ENCODE measurements at places on chromosomes 5 and 9.

DNA sequence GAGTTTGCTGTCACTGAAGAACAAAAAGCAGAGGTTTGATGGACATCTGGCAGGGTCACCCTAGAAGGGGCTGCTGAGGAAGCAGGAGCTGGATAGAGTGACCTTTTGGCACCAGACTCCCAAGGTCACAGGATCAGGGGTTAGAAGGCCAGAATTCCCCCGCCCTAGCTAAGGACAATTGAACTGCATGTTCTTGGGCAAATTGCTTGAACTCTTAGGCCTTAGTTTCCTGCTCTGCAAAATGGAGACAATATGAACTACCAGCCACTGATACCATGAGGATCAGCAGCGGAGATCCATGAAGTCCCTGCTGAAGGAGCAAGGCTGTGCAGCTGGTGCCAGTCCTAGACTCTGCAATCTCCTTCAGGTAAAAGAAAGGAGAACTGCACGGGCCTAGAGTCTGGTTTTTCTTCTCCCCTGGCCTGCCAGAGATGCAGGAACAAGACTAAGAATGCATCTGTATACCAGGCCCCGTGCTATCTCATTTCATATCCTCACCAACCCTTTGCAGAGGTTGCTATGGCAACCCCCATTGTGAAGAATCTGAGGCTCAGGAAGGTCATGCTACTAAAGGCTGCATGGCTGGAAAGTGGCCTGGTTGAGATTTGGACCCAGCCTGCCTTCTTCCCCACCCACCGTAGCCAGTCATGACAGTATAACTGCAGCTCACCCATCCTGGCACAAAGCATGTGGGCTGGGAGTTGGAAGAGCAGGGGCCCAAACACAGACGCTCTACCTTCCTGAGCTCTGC, 33.7 kb downstream of the CAMK2A start:
- no peak for DNase-seq

DNA sequence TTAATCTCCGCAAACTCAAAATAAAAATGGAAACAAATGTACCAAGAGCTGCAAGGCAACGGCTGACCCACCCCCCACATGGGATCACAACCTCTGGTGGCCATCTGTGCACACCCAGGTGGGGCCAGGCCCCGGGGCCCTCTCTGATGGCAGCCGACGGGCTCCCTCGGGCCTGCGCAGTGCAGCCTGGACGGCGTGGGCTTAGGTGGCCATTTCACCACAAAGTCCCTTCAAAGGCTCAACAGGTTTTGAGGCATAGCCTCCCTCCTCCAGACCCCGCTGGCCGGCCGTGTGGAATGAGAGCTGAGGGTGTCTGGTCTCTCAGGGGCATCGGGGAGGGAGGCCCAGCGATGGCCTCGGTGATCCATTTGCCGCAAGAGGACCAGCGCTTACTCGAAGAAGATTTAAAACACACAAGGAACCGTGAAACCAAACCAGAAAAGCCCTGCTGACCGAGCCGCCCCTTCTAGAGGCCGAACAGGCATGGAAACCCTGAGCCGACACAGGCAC, 42.7 kb upstream of the CEP72 start:
- DNase-seq, result no peak

DNA sequence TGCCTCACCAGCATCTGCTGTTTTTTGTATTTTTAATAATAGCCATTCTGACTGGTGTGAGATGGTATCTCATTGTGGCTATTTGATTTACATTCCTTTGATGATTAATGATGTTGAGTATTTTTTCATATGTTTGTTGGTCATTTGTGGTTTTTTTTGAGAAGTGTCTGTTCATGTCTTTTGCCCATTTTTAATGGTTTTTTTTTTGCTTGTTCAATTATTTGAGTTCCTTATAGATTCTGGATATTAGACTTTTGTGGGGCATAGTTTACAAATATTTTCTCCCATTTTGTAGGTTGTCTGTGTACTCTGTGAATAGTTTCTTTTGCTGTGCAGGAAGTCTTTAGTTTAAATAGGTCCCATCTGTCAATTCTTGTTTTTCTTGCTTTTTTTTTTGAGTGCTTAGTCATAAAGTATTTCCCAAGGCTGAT, 148.1 kb downstream of the NPR3 start:
- DNase-seq, result no peak

- no peak for DNase-seq
Observed at GRCh38 chr9:38652044-38652443, 31.6 kb upstream of the ANKRD18A start.

DNA sequence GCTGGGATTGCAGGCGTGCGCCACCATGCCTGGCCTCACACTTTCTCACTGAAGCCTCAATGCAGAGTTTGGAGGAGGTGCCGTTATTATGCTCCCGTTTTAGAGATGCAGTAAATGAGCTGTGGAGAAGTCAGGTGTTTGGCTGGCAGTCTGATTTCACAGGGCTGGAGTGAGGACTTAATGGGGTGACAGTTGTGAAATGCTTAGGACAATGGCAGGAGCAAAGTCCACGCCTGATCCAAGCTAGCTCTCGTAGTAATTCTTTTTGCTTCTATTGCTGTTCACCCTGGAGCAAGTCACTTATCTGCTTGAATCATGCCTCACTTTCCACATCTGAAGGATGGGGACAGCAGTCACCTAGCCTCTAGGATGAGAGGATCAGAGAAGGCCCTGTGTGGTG, 21.8 kb downstream of the UNC5A start:
- DNase-seq, result no peak

GRCh38 chr5:34928267-34928666, 1.1 kb upstream of the DNAJC21 start:
- no peak for DNase-seq

GRCh38 chr9:121350993-121351561, 19.0 kb downstream of the STOM start:
- no peak for DNase-seq

- DNase-seq, result no peak
Observed at GRCh38 chr5:102996011-102996575, 123.8 kb downstream of the GIN1 start.

DNA sequence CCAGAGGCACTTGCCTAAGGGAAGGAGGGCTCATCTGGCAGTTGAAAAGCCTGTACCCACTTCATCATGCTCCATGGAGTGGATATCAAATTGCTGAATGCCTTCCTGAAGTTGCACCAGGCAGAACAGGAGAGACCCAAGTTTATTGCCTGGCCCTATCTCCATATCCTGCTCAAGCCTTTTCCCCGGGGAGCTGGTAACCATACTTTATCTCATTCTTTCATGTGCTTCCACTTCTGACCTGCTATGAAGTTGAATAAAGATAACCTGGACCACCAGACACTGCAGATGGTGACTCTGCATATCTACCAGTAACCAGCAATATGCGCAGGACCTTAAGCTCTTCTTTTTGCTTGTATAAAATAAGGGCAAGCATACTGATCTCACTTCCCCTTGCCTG, 1397.5 kb upstream of the CDH6 start:
- no peak for DNase-seq

GRCh38 chr5:64790210-64790609, 21.5 kb downstream of the CWC27 start:
- no peak for DNase-seq

GRCh38 chr5:81183811-81184748, 49.0 kb upstream of the CKMT2 start:
- no peak for DNase-seq

DNA sequence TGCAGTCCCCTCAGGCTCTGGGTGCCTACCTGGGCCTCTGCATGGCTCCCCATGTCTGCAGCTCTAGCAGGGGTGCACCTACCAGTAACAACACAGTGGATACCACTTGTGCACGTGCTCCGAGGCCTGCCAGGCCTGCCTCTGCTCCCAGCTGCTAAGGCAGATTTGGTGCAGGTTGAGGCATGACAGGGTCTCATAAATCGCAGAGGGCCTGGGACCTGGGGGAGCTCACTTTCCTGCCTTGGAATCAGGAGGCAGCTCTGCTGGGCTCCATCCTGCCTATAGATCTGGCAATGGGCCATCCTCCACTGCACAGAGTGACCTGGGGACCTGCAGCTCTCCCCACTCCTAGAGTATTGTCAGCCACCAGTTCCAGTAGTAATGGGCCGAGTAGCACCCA, 121.9 kb upstream of the CXCL14 start:
- no peak for DNase-seq

DNA sequence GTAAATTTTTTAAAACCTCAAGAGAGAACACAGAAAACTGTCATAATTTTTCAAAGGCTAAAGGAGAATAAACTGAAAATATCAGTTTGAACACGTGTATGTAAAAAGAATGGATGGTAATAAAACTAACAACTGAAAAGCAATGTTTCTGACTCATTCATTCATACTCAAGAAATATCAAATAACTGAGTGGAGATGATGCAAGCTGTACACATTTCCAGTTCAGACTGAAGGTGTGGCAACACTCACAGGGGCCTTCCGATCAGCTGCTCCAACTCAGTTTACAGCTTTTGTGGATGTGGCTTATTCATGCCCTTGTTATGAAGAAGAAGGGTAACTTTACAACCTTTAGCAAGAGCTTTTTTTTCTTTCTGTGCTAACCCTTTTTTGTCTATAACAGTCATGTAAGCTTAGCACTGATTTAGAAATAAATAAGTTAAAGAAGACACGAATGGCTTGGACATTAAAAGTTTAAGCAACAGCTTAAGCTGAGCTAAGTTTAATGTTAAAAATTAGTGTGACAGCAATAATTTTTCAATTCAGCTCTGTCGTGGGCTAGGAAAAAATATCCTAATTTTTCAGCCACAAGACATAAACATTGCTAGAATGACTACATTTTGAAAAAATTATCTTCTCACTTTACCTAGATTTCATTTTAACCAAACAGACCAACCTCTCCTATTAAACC, 453.5 kb downstream of the RAB3C start:
- DNase-seq, result no peak

GRCh38 chr9:268616-269015, 54.0 kb downstream of the DOCK8 start:
- DNase-seq, result no peak

DNA sequence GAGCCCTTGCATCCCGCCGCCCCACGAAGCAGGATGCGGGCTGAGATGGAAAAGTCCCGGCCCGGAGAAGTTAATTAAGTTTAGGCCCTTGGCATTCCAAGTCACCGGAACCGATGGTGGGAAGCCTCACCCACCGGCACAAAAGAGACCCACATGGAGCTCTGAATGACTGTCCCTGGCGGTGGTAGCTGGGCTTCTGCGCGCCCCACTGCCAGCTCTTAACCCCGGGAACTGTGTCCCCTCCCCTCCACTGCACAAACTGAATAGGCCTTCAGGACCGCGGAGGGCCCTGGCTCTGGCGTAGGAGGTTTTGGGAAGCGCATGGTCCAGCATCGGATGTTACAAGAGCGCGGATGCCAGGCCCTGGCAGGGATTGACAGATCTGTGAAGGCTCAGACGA, 291.1 kb upstream of the TUT7 start:
- DNase-seq, result no peak

- peak; percentile 33 for DNase-seq
Observed at GRCh38 chr5:87899208-87899661, 369.4 kb downstream of the TMEM161B start.

- DNase-seq, result no peak
Observed at GRCh38 chr9:70902692-70903131, 218.7 kb downstream of the TRPM3 start.

DNA sequence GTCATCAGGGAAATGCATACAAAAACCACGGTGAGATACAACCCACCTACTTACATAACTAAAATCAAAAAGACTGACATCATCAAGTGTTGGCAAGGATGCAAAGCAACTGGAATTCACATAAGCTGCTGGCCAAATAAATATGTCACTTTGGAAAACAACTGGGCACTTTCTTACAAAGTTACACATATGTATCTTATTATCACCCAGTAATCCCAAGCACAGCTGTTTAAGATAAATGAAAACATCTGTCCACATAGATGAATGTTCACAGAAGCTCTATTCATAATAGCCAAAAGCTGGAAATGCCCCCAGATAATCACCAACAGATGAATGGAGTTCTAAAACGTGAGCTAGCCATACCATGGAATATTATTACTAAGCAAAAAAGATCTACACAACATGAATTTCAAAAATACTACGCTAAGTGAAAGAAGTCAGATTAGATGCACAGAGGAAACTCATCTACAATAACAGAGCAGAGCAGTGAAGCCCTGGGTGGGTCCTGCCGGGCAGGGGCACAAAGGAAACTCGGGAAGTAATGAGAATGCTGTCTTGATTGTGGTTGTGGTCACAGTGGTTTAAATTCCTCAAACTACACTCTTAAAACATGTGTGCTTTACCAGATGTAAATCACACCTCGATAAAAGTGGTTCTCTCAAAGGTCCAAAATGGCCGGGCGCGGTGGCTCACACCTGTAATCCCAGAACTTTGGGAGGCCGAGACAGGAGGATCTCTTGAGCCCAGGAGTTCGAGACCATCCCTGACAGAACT, 8.5 kb downstream of the CAMSAP1 start:
- no peak for DNase-seq

DNA sequence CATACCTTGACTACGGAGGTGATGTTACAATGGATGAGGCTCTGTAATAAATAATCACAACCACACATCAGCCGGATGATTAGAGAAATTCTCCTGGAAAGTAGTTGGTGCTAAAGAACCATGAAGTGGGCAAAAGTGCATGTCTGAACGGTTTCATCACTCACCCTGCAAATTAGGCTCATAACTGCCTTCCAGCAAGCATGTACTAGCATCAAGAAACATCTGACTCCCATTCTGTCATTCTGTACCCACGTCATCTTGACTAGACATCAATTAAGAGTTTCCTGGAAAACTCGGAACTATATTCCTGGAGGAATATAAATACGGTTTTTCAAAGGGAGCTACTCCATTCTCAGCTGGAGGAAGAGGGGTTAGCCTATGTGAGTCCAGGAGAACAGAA, 52.2 kb downstream of the HSD17B3 start:
- DNase-seq, result no peak

GRCh38 chr5:56616454-56617160, 198.7 kb upstream of the MAP3K1 start:
- no peak for DNase-seq

- DNase-seq, result no peak
Observed at GRCh38 chr5:4387290-4387689, 752.8 kb upstream of the ADAMTS16 start.

GRCh38 chr5:83568186-83568585, 96.6 kb downstream of the VCAN start:
- DNase-seq, result no peak

GRCh38 chr5:93599001-93599379, 16.0 kb downstream of the NR2F1 start:
- DNase-seq, result no peak

GRCh38 chr5:154053468-154053867, 14.7 kb downstream of the MFAP3 start:
- no peak for DNase-seq

DNA sequence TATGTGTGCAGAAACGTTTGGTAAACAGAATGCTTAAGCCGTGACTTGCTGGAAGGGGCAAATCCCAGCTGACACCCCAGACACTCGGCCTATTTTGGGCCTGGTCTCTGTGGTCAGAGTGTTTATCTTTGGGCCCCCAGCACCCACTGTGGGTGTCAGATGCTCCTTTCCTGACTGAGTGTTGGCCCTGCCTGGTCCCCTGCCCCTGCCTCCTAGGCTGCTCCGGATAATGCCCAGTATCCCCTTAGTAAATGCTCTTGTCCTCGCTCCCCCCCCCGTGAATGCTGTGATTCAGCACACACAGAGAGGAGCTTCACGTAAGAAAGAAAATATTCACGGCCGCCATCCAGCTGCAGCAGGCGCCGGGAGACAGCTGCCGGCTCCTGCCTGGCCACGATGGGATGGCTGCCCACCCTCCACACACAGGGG, 11.3 kb upstream of the ANGPTL2 start:
- peak; percentile 77 for DNase-seq

- DNase-seq, result no peak
Observed at GRCh38 chr9:82805027-82805426, 257.9 kb downstream of the RASEF start.
